Smooth muscle cell of the coronary artery (primary cell): ENCODE measurements at places on chromosomes 11 and 22. TPM values are rescaled to one million over a fixed set of nuclear protein-coding genes. Genes with fewer than 3 reads are reported as not detected.

Gene LMO1
- total RNA-seq, result not detected in 2 replicates

Gene CDPF1
- 3.2 and 8.8 TPM in 2 replicates for total RNA-seq

Gene MAFF
- 17.0 and 21.9 TPM in 2 replicates for total RNA-seq

Gene USP2
- under 0.01 TPM in 2 replicates for total RNA-seq

Gene ENTHD1
- total RNA-seq, result not detected in 2 replicates

Gene IGSF9B
- total RNA-seq, result under 0.01 and 2.2 TPM in 2 replicates

Gene LRRC74B
- not detected in 2 replicates for total RNA-seq

Gene FBLN1
- total RNA-seq, result 49.1 and 838 TPM in 2 replicates

Gene TRMT112
- total RNA-seq, result 244 and 288 TPM in 2 replicates

Gene CRYBA4
- total RNA-seq, result not detected in 2 replicates
